ENCODE measurements at places on chromosomes 2 and 18.

GRCh38 chr2:173192071-173192470 lies 116.4 kb downstream of the MAP3K20 start:
- no peak for DNase-seq

GRCh38 chr18:35876243-35876642 lies 96.2 kb upstream of the RMP24 start:
- DNase-seq = no peak

- DNase-seq = peak; percentile 34
Measured at GRCh38 chr2:207892716-207893402, 123.2 kb upstream of the FZD5 start.

DNA sequence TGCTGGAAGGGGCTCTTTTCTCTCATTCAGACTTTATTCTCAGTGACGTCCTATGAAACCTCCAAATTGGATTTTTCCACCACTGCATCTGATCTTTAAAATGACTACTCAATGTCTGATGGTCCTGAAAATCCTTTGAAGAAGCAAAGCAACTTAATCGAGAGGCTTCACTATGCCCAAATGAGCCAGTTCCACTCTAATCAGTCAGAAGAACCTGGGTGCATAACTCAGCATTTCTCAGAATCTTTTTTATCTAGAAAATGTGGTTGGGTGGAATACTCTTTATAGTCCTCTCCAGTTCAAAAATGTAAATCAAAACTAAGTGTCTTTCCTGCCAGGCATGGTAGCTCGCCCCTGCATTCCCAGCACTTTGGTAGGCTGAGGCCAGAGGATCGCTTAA lies 60.7 kb downstream of the PRELID3A start:
- peak; percentile 51 for DNase-seq

DNA sequence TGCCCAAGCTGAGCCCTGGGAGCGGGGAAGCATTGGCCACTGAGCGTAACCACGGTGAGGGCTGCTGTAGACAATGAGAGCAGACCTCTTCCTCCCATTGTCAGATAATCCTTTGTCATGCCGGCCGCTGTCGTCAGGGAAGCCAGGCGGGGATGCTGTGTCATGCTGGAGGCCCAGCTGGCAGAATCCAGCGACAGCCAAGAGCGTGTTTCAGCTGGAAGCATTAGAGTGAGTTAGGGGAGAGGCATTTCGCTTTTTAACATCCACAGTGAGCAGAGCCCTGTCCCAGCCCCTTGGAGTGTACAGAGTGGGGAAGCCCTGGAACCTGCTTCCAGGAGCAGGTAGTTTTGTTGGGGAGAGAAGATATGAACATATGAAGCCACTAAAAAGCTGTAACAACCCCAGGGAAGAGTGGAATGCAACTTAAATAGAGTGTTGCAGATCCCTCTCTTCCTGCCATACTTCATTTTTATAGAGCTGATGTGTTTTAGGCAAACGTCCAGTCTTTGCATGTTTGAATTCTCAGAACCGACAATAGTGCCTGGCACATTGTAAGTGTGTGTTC lies 7.0 kb downstream of the CTIF start:
- DNase-seq = peak; percentile 74

- peak; percentile 92 for DNase-seq
Measured at GRCh38 chr2:234289834-234290590, 206.9 kb downstream of the ARL4C start.

DNA sequence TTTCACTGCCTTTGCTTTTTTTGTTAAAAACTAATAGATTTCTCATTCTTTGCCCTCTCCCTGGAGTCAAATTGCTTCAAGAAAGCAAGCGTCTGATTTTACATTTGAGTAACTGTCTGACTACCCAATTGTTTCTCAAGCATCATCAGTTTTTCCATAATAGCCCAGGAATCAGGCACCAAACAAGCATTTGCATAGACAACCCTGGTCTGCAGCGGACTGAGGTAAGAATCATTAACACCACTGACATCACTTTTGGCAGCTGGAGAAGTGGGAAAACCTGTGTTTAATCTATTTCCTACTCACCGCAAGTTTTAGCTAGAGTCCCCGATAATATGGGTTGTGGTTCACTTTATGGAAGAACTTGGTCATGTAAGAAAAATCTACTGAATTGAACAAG lies 55.7 kb downstream of the IRS1 start:
- DNase-seq = no peak

DNA sequence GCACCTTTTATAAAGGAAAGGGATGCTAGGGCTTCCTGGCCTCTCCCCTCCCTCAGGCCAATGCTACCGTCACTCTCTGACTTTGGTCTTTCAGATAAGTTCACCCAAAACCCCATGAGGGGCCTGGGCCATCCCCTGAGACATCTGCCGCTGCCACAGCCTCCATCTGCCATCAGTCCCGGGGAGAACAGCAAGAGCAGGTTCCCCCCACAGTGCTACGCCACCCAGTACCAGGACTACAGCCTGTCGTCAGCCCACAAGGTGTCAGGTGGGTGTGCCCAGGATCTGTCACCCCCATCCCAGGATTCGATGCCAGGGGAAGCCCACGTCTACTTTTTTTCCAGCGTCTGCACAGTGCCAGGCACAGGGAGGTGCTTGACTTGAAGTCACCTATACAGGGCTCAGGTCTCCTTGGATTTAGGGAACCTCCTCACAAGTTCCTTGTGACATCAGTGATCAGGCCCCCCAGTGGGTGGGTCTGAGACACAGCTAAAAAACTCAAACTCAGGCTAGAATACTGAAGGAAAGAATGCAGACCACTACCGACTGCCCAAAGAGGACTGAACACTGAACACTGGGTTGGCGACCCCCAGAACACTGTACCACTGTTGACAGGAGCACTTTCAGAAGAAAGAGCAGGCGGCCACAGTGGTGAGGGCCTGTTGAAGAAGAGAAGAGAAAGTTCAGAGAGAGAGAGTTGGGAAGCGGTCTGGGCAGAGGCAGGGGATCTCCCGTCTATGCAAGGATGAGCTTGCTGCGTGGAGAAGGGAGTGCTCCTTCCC lies 85.3 kb downstream of the EPAS1 start:
- DNase-seq = no peak

Measured in umbilical cord (tissue), 2 donors.